ENCODE measurements at places on chromosomes 1 and 21.

GRCh38 chr1:91007827-91008226 lies 14.0 kb downstream of the ZNF644 start:
- no peak for DNase-seq

DNA sequence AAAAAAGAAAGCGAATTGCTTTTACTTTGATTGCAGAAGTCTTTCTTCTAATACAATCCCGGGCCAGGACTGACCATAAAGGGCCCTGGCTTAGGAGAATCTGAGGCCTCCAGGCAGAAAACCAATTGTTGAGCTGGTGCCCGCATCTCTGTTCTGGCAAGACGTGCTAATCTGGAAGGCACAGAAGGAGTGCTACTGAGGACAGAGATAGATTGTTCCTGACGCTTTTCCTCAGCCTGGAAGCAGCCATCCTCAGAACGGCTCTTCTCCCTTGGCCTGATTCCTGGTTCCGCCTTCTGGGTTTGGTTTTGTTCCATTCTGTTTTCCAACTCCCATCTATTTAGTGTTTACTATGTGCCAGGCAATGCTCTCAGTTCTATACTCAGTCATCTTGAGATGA lies 44.8 kb upstream of the SPOCD1 start:
- DNase-seq: no peak

DNA sequence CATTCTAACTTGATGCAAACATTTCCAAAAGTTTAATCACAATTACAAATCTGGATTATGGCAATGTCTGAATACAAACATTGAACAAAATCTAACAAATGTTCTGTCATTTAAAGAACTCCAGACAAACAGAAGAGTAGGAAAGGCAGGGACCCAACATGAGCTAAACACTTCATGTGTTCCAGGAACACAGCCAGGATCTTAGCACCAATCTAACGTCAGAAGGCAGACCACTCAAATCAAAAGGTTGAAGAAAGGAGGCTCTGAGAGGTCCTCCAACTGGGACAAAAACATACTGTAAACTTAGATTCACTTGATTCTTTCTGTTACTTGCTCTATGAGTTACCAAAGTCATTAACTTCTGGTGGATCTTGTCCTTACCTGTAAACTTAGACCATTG lies 374.0 kb downstream of the NEGR1 start:
- DNase-seq: no peak

DNA sequence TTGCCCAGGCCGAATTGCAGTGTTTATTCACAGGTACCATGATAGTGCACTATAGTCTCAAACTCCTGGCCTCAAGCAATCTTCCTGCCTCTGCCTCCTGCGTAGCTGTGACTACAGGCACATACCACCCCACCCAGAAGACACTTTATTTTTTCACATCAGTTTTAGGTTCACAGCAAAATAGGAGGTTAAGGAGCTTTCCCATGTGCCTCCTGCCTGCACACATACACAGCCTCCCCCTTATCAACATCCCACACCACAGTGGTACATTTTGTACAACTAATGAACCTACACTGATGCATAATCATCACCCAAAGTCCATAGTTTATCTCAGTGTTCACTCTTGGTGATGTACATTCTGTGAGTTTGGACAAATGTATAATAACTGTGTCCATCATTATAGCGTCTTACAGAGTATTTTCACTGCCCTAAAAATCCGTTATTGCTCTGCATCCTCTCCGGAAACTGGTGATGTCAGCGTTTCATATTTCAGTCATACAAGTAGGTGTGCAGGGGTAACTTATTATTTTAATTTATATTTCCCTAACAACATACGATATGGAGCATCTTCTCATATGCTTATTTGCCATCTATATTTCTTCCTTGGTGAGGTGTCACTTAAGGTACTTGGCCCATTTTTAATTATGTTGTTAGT lies 23.2 kb downstream of the OR13G1 start:
- no peak for DNase-seq

DNA sequence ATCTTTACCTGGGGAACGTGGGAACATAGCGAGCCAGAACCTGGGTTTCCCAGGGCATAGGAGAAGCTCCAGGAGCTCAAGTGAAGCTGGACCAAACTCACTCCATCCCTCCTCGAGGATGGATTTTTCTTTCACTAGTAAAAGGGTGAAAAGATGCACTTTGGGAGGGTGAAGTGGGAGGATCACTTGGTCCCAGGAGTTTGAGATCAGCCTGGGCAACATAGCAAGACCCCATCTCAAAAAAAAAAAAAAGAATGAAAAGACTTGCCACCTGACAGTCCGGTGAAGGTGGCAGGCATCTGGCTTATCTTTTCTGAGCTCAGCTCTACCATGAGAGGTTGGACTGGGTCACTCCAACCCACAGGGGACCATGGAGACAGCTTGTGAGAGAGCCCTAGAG lies 42.3 kb downstream of the CHAF1B start:
- DNase-seq: no peak

- DNase-seq: no peak
Observed at GRCh38 chr1:115425442-115425841, 87.4 kb upstream of the NGF start.

DNA sequence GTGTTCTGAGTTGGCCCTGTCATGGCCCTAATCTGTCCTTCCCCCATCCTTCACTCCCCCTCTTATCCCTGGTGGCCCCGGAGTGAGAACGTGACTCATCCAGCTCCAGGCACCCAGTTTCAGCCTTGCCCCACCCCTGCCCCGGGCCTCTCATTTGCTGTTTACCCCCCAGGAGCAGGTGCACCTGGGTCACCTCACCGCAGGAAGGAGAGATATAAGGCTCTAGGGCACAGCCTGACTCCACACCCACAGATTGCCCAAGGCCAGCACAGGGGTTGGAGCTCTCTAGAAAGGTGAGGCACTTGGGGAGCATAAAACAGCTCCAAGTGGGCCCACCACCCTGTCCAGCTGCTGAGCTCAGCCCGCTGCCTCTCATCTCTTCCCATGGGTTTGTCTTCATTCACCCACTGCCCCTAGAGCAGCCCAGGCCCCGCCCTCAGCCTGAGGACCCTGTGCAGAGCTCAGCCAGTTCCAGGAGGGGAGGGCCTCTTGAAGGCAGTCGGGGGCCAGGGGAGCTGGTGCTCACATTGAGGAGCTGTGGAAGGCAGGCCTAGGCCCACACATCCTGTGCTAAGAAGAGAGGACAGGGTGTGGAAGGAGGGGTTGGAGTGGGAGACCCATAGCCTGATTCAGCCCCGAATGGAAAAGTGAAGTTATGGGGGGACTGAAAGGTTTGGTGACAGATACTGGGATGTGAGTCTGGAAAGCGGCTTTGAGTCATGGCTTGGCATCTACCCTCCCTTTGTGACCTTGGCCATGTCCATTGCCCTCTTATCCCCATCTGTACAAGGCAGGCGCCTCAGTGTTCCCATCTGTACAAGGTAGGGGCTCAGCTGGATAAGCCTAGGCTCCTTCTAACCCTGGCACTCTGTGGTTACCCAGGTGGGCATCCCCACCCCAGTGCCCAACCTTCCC lies 16.1 kb upstream of the GPR37L1 start:
- DNase-seq: no peak

DNA sequence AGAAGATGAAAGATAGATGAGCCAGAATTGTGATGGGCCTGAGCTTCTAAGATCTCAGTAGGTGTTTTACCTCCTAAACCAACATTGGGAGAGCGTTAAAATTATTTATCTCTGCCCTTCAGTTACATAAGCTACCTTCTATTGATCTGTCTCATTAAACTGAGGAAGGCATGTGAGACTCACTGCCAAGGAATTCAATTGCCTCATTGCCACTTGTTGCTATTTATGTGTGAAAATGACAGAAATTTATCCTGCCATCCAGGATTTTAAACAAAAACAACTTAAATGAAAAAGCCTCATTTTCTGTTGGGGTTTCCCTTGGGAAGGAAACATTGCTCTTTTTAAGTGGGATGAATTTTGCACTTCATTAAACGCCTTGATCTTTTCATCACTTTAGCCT lies 78.7 kb upstream of the RUNX1 start:
- DNase-seq: no peak
